ENCODE measurements at places on chromosomes 12 and 14.
A peak's percentile ranks its signal among the peaks of the same experiment; 100 is the strongest.

DNA sequence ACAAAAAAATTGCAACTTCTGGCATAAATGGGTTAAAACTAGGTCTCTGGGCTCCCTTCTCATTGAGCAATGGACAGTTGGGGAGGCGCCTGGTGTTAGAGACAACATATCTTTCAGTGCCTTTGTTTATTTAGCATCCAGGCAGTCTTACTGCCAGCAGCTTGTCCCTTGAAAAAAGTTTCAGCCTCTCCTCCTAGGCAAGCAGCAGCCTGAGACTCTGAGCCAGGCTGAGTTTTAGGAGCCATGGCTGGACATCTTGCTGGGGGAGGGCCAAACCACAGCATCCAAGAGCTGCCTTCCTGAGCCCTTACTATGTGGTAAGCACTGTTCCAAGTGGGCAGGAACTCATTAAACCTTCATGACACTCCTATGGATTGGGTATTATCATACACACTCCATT lies 10.1 kb upstream of the JDP2 start:
- peak; percentile 48 for DNase-seq

- no peak for DNase-seq
Measured at GRCh38 chr14:21735639-21736307, 62.2 kb upstream of the OR4E1 start.

DNA sequence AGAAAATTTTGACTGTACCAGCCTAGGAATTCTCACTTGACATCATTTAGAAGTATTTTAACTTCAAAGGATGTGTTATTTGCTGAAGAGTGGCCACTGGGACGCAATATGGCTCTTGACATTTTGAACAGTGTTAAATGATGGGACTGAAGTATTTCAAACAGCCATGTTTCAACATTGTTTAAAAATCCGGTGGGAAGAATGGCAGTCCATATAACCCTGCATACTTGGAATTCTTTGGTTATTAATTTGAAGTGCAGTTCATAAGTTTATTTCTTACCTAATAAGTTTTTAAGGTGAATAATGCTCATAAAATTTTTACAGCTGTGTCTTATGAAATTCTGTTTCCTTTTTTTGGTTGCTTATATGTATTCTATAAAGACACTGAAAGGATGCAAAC lies 8.3 kb downstream of the TMTC2 start:
- peak; percentile 47 for DNase-seq

DNA sequence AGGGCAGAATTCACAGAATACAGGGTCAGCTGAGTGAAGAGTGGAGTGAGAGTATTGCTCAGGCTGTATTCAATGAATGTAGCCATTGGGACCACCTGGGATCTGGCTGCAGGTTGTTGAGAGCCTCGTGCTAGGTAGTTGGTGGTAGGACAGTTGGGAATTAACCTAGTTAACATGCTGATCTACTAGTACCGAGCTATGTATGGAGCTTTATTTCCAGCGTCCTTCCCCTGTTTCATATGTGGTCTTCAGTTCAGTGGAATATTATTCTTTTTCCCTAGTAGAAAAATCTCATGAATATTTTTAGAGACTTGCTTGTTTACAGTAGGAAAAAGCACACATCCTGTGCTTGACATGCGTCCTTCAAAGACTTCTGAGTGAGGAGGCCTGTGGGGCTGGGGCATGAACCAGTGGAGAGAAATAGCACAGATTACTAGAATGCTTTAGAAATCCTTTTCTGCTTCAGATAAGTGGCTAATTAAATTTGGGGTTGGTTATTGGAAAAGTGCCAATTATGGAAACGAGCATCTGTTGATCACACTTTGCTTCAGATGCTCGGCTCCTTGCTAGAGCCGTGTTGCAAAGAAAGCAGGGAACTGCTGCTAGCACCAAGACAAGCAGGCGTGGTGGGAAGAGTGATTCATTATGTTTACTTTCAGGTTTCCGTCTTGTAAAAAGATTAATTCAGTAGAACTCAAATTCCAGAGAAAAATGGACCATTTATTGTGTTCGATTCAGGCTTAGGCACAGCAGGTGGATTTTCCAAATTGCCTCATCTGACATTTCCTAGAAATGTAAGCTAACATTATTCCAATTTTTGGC lies 53.6 kb downstream of the ARF6 start:
- DNase-seq = peak; percentile 92

- DNase-seq = no peak
Measured at GRCh38 chr12:131120831-131121271, 167.1 kb downstream of the ADGRD1 start.

- peak; percentile 21 for DNase-seq
Measured at GRCh38 chr14:21069388-21070082, 569 bp upstream of the ARHGEF40 start.

- no peak for DNase-seq
Measured at GRCh38 chr14:53845813-53846693, 110.6 kb downstream of the BMP4 start.

DNA sequence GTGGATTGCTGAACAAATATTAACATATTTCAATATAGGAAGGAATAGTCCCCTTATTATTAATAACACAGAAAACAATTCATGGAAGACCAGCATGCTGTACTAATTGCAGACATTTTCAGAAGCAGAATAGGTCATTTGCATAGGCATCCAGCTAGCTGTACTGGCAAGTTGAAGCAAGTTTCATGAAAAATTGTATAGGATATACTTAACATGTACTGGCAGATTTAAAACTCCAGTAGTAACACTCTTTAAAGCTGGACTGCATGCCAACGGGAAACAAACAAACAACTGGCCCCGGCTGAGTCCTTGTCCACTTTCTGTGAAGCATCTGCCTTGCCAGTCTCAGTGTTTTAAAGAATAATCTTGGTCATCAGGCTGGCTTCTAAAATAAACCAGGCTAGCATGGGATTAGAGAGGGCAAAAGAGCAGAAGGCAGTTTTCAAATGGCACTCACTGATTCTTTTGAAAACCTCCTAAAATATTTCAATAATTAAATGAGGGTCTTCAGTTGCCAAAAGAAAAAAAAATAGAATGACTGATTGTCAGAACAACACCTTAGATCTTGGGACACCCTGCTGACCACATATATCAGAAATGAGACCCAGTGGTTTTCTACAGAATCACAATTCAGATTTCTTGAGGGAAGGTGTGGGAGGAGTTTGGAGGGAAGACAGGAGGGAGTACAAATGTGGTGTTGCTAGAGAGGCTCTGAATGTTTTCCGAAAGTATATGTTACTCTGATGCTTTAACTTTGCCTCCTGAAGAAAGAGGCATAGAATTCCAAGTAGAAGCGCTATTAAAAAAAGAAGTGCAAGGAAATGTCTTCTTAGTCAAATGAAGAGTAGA lies 122.5 kb upstream of the KRAS start:
- no peak for DNase-seq
